ENCODE measurements at places on chromosomes 4 and X.

- DNase-seq = no peak
Observed at GRCh38 chrX:43743100-43743822, 87.2 kb downstream of the MAOA start.

DNA sequence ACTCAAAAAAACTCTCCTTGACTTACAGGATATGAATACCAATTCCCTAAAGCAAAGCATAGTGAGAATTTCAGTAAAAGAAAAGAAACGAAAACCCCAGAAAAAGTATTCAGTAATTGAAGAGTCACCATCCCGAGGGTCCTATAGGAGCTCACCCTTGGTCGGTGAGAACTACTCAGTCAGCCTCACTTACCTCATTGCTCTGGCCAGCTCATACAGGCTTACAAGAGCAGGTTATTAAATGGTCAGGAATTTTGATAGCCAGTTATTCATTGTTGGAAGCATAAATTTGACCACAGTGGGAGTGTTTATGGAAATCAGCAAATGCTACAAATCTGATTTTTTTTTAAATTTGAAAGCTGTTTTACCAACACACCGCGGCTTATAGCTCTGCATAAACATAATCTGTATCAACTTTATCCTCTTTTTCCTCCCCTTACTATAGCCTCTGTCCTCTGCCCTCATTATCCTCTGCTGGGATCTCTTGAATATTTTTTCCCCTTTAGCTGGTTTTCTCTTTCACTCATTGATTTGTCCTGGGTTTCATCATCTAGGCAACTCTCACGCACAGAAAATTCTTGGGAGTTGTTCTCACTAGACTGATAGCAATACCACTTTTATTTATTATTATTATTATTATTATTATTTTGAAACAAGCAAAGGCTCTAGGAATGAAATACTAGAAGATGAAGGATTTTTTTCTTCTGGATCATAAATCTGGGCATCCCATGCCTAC lies 11.0 kb upstream of the CXCL2 start:
- DNase-seq = peak; percentile 84

DNA sequence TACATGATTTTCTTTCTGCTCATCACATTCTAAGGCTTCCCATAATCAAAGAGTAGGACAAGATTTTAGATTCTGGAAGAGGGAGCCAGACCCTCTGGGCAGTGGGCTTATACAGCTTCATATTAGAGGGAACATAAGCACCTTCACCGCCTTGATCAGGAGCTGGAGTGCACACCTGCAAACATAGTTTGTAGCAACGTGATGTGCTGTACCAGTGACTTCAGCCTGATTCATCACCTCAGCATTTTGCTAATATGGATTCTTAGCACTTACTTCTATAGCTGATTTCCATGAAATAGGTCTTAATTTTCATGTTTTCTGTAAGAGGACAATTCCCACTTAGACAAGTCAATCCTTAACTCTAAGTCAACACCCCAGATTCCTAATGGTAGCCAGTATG lies 36.7 kb downstream of the PCDH18 start:
- no peak for DNase-seq

DNA sequence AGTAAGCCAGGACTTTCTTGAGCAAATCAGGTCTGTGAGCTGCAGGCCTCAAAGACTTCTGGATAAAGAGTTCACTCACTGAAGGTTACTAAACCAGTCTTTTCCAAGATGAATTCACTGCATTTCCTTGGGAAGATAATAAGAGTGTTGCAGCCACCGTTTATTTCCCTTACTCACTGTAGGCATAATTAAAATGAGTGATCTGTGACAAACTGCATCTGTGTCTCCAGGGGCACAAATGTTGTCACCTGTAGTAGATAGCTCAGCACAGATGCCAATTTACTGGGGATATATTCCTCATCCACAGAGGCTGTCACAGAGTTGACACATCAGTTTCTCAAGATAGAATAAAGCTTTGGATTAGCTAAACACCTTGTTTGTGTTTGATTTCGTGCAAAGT lies 580.2 kb downstream of the SPRY1 start:
- no peak for DNase-seq

DNA sequence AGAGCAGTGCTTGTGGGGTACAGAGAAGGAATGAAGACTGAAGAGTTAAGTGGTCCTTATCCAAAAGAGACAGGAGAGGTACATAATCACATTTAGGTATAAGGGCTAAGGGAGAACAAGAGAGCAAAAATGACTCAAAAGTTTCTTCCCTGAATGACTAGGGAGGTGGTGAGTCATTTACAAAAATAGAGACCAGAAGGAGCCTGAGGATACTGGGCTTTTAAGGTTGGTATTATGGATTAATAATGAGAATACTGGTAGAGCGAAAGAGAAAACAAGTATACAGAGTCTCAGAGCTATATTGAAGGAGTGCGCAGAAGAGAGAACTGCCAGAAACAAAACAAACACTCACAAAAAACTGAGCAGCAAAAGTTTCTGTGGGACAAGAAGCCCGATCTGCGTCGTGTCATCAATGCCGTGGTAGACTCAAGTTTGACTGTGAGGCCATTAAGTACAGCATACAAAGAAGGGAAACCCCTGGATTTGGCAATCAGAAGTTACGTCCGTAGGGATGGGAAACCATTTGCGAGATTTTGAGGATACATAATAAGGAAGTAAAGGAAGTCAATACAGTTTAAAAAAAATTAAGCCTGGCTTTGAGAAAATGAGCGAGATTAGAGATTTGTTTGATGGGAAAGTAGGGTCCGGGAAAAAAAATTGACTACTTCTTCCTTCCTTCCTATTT lies 129.1 kb upstream of the STIM2 start:
- no peak for DNase-seq

- no peak for DNase-seq
Observed at GRCh38 chrX:135543172-135543571, 22.7 kb downstream of the INTS6L start.

DNA sequence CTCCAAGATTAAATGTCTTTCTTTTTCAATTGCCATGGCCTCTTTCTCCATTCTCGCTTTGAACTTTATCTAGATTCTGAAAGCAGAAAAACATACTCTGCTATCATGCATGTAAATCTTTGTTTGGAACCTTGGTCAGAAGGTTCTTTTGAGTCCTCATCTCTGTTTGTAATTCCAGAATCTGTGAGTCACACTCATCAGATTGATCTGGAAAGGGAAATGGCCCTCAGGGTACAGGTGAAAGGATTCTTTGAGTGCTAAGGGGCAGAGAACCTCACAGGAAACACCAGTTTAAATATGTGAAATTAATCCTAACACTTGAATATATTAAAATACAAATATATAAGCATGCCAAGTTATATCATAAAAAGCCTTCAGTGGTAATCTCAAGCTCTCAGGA lies 211.0 kb upstream of the ADGRL3 start:
- no peak for DNase-seq

DNA sequence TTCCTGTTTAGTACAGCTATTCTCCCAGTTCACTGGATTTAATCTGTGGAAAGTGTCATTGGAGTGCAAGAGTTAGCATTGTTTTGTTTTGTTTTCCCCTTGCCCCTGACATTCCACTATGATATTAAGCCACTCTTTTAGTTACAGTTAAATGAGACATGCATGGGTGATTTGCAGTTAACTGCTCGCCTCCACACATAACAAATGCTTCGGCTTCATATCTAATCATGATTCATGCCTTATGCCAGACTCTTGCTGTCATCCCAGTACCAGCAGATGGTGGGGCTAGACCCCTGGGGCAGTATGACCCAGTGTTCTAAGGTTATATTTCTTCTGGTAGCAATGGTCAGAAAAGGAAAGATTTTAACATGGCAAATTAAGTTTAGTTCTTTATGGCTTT lies 80.1 kb downstream of the RAP1GDS1 start:
- DNase-seq = peak; percentile 49

DNA sequence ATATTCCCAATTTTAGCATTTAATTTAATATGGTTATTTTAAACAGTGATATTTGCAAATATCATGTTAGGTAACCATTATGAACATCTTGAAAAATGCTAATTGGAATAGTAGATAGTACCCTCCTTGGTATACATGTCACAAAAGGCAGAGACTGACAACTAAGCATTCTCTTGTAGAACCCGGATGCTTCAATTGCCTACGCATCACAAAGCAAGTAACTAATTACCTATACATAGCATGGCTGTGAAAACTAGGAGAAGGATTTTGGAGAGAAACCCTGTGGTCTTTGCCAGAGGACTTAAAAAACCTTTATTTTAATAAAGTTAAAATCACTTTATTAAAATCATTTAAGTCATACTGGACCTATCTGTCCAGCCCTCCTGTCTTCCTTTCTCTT lies 764.1 kb upstream of the TENM3 start:
- no peak for DNase-seq

GRCh38 chr4:19224820-19225219 lies 1026.9 kb upstream of the SLIT2 start:
- peak; percentile 25 for DNase-seq

GRCh38 chr4:144962300-144962699 lies 135.7 kb downstream of the ANAPC10 start:
- no peak for DNase-seq

- no peak for DNase-seq
Observed at GRCh38 chrX:111917591-111917990, 41.6 kb downstream of the TRPC5OS start.

- DNase-seq = peak; percentile 42
Observed at GRCh38 chr4:125387770-125388169, 73.0 kb downstream of the FAT4 start.

GRCh38 chr4:19030048-19030447 lies 1008.5 kb upstream of the LCORL start:
- peak; percentile 7 for DNase-seq

- DNase-seq = no peak
Observed at GRCh38 chr4:180106997-180107396, 2136.2 kb upstream of the TENM3 start.

GRCh38 chr4:144655491-144655890 lies 9.5 kb downstream of the HHIP start:
- no peak for DNase-seq

GRCh38 chr4:185138161-185138560 lies 4.9 kb upstream of the SLC25A4 start:
- DNase-seq = no peak

GRCh38 chr4:100360211-100360610 lies 157.6 kb downstream of the EMCN start:
- no peak for DNase-seq

DNA sequence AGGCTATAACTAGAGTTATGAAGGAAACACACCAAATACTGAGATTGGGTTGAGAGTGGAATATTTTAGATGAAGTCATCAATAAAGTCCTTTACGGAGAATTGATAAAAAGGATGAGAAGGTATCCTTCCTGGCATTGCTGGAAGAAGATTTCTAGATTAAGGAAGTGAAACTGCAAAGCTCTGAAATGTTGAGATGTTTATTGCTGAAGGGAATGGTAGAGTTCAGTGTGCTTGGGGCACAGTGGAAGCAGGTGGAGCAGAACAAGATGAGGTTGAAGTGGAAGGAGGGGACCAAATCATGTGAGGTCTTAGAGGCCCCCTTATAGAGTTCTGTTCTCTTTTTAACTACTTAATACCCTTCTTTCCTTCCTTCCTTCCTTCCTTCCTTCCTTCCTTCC lies 848.5 kb downstream of the RAB28 start:
- no peak for DNase-seq

GRCh38 chrX:21946925-21947641 lies 6.6 kb downstream of the SMS start:
- DNase-seq = peak; percentile 64

DNA sequence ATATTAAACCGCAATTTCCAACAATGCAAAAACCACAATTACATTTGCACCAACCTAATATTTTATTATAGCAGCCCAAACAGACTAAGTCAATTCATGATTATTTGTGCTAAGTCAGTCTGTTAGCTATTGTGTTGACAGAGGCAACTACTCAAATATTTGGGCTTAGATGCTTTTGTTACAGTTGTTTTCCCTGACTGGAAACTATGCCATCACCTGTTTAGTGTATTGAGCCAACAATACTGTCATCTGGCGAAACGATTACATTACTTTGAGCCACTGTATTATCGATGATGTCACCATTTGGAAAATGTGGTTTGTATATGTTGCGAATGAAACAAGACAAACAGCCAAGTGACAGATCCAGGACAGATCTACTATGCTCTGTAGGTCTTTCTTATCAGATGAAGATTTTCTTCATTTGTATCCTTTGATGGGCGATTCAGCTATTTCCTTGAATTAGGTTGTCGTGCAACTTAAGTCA lies 38.7 kb upstream of the INTS6L start:
- DNase-seq = no peak

- DNase-seq = no peak
Observed at GRCh38 chr4:77347351-77347966, 190.5 kb downstream of the CCNG2 start.

DNA sequence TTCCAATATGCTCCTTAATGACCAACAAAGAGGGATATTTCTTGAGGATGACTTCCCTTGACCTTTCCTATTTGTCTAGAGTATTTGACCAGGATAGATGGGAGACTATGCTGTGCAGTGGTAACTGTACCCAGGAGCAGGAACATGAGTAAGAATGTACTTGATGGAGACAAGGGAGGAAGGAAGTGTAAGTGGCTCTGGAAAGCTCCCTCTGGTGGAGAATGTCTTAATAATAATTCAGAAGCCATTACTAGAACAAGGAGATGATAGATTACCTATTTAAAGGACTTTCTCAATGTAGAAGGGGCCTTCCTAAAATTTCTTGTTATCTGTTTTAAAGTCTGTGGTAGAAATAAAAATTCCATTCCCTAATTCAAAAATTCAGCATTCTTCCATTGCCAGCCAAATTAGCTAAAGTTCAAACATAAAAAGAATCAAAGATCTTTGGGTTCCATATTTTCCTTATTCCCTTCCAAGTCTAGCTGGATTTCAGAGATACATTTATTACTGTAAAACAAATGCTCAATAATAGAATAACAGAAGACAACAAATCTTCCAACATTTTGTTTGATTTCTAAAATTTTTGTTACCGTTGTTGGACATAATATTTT lies 83.8 kb downstream of the GRID2 start:
- peak; percentile 52 for DNase-seq

DNA sequence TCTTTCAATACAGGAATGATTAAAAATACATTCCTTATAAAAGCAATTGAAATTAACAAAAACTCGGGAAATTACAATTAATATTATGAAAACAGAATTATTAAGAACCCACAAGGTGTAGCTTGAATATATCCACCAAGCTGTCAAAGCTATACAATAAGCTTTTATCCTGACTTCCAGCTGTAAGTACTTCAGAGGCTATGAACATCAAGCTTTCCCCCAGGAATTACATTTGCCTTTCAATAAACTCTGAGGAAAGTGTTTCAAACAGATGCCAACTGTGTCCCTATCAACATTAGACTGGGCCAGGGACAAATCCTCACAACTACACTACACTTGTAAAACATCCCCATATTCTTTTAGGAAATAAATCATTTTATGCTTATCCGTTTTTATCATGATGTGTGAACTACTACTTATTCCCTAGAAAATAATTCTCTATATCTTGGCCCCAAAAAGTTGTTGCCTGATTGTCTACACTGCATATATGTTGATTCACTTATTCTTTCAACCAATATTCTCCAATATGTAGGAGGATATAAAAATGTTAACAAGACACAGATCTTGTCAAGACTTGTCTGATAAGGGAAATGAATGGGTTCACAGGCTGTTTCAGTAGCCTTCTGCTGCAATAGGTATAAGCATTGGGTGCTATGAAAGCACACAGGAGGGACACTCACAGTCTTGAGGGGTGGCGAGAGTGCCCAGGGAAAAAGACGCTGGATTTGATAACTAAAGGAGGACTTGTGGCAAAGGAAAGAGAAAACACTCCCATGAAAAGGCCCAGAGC lies 494.1 kb downstream of the CENPC start:
- no peak for DNase-seq
